ENCODE measurements at places on chromosomes 7 and 10.

GRCh38 chr7:18647582-18647981 lies 152.0 kb downstream of the HDAC9 start:
- DNase-seq: no peak

- DNase-seq: peak; percentile 72
Measured at GRCh38 chr10:23362879-23363792, 18.5 kb upstream of the C10orf67 start.

- no peak for DNase-seq
Measured at GRCh38 chr7:23372611-23373010, 73.5 kb downstream of the MALSU1 start.

GRCh38 chr7:82406937-82407336 lies 36.6 kb downstream of the CACNA2D1 start:
- DNase-seq: no peak

GRCh38 chr10:96612055-96612830 lies 25.4 kb upstream of the TM9SF3 start:
- DNase-seq: no peak

GRCh38 chr7:108413782-108414492 lies 42.3 kb downstream of the NRCAM start:
- no peak for DNase-seq

DNA sequence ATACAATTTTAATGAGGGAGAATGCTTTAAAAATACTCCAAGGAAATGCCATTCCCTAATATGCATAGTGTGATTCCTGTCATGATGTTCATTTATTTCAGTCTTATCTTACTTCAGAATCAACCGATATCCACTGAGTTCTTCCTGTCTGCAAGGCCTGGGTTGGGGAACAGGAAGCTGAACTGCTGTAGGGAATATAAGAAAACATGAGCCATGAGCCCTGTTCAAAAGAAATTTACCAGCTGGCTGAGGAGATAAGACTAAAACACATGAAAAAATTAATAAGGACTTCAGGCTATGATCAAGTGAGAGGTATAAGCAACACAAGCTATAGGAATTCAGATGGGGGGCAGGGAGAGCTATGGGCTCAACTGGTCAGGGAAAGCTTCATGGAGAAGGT lies 184.7 kb downstream of the PLPP4 start:
- DNase-seq: no peak

DNA sequence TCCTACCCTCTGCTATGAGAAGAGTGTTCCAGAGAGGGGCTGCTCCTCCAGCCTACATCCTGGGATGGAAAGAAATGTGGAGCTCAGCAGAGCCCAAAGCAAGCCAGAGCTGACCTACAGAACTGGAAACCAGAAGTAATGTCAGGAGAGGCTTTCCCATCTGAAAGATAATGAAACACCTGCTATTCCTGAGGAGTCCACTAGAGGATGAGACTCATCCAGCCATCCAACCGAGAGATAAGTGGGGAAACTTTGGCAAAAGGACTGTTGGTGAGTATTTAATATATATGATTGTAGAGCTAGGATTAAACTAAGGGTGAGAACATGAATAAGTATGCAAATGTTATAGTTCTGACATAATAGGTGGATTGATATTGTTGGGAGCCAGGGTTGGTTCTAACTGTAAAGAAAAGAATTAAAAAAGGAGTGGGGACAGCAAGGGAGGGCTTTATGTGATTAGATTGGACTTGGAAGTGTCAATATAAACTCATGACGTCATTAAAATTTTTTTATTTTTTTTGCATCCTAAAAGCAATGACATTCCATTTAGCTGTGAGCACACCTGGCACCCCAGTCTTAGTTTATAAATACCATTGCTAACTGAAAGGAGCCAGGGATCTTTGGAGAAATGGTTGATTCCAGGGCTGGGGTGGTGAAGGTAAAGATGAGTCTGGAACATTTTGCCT lies 312.8 kb upstream of the NFE2L3 start:
- DNase-seq: no peak

DNA sequence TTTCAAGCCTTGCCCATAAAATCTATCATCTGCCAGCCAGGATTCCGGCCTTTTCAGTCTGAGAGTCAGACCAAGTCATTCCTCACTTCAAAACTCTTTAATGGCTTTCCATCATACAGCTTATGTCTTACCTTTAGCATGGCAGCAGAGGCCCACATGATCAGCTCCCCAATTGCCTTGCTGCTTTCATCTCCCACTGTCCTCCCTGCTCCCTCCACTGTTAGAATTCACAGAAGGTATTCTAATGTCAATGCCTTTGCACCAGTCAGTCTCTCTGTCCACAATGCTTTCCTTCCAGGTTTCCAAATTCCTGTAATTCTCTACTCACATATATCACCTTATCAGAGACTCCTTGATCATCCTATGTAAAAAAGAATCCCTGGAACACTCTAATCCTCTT lies 37.2 kb downstream of the SEMA3E start:
- no peak for DNase-seq

DNA sequence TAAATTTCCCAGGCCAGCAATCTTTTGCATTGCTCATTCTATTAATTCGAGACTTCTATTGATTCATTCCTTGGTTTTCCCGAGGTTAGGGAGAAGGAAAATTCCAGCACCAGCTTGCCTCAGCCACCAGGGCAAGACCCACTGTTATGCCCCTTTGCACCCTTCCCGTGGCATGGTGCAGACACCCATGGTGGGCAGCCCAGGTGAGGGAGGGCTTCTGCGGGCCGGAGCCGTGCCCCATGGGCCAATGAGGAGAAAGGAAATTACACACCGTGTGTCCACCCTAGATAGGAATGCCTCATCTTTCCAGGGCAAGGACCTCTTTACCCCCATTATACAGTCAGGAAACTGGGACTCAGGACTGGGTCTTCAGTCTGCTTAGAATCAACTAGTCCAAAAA lies 4.5 kb upstream of the GRID1 start:
- DNase-seq: no peak

GRCh38 chr7:44348300-44348699 lies 22.9 kb upstream of the CAMK2B start:
- DNase-seq: peak; percentile 24

GRCh38 chr7:27179503-27180430 lies 5.3 kb downstream of the HOXA11 start:
- DNase-seq: peak; percentile 49

GRCh38 chr10:3942937-3943489 lies 158.0 kb upstream of the KLF6 start:
- no peak for DNase-seq

GRCh38 chr7:127233630-127234029 lies 19.1 kb downstream of the GRM8 start:
- no peak for DNase-seq

GRCh38 chr7:108947526-108947925 lies 377.9 kb downstream of the DNAJB9 start:
- DNase-seq: no peak
